CD4-positive, alpha-beta T cell treated with Interleukin-17A for 1 hour (primary cell): ENCODE measurements at places on chromosomes 1 and 21.

DNA sequence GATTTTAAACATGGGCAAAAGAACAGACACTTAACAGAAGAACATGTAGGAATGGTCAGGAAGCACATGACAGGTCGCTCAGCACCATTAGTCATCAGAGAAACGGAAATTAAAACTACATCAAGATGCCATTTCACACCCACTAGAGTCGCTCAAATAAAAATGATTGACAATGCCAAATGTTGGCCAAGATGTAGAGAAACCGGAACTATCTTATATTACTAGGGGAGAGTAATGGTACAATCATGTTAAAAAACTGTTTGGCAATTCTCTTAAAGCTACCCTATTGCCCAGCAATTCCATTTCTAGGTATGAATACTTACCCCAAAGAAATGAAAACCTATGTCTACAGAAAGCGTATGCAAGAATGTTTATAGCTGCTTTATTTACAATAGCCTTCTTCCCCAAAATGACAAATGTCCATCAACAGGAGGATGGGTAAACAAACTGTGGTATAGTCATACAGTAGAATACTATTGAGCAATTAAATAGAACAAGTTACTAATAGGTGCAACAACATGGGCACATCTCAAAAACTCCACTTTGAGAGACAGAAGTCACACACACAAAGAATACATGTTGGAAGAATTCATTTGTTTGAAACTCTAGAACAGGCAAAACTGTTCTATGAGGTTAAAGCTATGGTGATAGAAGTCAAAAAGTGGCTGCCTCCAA is 92.8 kb downstream of the ETS2 start:
- no peak for DNase-seq

- DNase-seq, result peak; percentile 71
Observed at GRCh38 chr1:244322791-244323521, 128.8 kb downstream of the ADSS2 start.

DNA sequence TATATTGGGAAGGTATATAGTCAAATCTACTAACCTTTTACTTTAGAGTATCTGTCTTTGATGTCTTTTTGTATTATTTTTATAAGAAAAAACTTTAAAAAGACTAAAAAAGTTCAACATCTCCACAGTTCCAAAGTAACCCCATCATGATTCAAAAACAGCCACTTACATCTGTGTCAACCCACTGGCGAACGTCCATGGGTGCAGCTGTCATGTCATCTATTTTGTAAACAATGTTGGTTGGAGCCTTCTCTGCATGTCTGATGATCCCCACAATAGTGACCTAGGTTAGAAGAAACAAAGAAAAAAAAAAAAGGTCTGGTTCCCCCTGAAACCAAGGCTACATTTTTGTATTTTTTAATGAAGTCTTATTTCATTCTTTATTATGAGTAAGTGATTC is 28.0 kb upstream of the SMPDL3B start:
- DNase-seq, result no peak

DNA sequence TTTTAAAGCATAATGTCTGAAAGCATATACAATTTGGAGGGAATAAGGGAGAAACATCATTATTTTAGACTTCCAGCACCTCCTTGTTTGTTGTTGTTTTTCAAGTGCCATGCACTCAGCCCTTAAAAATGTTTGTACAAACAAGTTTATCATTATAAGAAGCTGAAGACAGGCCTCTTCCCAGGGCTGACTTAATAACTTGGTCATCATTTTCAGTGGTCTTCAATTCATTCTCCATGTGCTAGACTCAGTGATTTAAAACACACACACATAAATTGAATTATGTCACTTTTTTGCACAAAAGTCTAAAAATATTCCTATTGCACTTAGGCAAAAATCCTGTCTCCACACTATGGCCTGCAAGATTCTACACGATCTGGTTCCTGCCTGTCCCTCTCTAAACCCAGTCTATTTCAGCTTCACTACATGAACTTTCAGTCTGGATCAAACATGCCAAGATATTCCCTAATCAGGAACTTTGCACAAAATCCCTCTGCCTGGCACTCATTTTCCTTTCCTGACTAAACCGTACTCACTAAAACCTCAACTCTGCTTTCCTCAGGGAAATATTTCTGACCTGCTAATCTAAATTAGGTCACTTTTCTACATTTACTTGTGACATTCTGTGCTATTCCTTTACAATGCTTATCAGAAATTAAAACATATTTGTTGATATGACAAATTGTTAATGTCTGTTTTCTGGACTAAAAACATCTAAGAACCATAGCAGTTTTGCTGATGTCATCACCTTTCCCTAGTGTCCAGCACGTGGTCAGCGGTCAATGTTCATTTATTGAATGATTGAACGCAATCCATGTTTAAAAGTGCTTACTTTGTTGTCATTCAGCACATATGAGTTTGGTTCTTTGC is 14.8 kb upstream of the GBP5 start:
- no peak for DNase-seq

GRCh38 chr1:222223010-222223409 is 324.9 kb downstream of the HHIPL2 start:
- DNase-seq, result no peak

- peak; percentile 27 for DNase-seq
Observed at GRCh38 chr1:19202396-19202795, 7.7 kb downstream of the UBR4 start.

DNA sequence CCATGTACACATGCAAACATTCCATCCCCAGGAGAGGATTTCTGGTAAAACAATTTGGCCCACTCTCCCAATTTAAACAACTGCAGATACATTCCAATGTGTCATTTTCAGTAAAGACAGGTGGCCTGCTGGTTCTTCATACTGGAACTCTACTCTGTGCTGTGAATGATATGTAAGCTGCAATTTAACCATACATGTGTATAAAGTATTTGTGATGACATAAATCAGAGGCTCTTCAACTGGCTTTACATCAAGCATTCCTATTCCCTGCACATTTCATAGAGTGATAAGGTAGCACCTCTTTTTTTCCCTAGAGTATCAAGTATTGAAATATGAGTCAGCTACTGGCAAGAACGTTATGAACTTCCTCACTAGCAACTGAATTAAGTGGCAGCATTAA is 649.5 kb upstream of the ADGRL2 start:
- no peak for DNase-seq

DNA sequence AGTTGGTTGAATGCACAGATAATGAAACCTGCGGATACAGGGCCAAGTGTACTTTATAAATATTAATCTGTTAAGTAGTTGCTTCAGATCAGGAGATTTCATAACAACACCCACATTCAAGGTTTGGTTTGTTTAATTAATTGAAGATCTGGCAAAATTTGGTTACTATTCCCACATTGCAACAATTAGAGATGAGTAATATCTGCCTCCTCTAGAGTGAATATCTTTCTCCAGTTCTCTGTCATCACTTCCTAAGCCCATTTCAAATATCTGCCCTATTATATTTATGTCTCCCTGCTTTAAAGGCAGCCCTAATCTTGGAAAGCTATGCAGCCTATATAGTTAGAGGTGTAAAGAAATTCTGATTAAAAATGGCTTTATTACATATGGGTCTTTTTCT is 61.4 kb downstream of the PPP2R5A start:
- no peak for DNase-seq

DNA sequence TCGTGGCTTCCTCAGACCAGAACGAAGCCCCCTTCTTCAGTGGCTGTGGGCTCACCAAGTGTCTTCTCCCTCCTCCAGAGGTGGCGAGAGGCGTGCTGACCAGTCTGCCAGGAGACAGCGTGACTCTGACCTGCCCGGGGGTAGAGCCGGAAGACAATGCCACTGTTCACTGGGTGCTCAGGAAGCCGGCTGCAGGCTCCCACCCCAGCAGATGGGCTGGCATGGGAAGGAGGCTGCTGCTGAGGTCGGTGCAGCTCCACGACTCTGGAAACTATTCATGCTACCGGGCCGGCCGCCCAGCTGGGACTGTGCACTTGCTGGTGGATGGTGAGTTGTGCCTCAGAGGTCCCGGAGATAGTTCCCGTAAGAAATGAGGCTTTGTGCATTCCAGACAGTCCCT is 24.0 kb downstream of the IL6R start:
- DNase-seq, result no peak

DNA sequence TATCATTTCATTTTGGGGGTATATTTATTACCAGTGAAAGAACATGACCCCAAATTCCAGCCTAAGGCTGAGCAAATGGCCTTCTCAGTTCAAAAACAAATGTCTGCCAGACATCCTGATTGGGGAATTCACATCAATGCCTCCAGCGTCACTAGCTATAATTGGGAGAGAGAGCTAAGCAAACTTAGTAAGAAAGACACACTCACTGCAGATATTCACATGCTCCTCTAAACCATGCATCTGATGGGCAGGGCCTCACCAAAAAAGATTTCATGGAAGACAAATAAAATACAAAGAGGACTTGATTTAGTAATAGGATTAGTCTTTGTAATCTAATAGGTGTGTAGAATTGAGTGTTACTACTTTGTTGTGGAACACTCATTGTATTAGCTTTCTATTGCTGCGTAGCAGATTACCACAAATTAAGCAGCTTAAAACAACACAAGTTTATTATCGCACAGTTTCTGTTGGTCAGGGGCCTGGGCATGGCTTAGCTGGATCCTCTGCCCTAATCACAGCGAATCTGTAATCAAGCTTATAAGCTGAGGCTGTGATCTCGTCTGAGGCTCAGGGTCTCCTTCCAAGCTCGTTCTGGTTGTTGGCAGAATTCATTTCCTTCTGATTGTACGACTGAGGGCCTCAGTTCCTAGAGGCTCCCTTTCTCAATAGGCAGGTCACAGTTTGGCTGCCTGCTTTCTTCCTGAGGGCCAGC is 243.0 kb downstream of the PBX1 start:
- DNase-seq, result no peak

GRCh38 chr1:175237389-175237788 is 44.8 kb upstream of the KIAA0040 start:
- DNase-seq, result no peak

GRCh38 chr1:163248064-163248463 is 45.3 kb upstream of the RGS5 start:
- DNase-seq, result no peak

- no peak for DNase-seq
Observed at GRCh38 chr21:39288987-39289386, 24.4 kb downstream of the BRWD1 start.

- no peak for DNase-seq
Observed at GRCh38 chr1:68795956-68796355, 299.1 kb upstream of the DEPDC1 start.

- DNase-seq, result no peak
Observed at GRCh38 chr1:16443975-16444770, 3.6 kb downstream of the NECAP2 start.

GRCh38 chr1:46166521-46167462 is 8.1 kb upstream of the TSPAN1 start:
- peak; percentile 50 for DNase-seq

DNA sequence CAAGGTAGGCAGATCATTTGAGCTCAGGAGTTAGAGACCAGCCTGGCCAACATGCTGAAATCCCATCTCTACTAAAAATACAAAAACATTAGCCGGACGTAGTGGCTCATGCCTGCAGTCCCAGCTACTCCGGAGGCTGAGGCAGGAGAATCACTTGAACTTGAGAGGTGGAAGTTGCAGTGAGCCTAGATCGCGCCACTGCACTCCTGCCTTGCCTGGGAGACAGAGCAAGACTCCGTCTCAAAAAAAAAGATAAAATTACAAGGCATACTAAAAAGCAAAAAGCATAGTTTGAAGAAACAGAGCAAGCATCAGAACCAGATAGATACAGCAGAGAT is 61.2 kb upstream of the CDC42BPA start:
- DNase-seq, result no peak

GRCh38 chr1:35717911-35718476 is 690 bp downstream of the C1orf216 start:
- DNase-seq, result no peak

- no peak for DNase-seq
Observed at GRCh38 chr1:224929335-224930237, at the start of gene DNAH14. Gene DNAH14 (plus strand): TSS chr1:224929675. CDS start chr1:224952703, 23,028 bp downstream.

- no peak for DNase-seq
Observed at GRCh38 chr1:243963571-243963970, 87.5 kb upstream of the ZBTB18 start.

- DNase-seq, result no peak
Observed at GRCh38 chr1:14222086-14222485, 376.4 kb upstream of the KAZN start.
